GM12892 (cell line): ENCODE measurements at places on chromosomes 3 and 15.

DNA sequence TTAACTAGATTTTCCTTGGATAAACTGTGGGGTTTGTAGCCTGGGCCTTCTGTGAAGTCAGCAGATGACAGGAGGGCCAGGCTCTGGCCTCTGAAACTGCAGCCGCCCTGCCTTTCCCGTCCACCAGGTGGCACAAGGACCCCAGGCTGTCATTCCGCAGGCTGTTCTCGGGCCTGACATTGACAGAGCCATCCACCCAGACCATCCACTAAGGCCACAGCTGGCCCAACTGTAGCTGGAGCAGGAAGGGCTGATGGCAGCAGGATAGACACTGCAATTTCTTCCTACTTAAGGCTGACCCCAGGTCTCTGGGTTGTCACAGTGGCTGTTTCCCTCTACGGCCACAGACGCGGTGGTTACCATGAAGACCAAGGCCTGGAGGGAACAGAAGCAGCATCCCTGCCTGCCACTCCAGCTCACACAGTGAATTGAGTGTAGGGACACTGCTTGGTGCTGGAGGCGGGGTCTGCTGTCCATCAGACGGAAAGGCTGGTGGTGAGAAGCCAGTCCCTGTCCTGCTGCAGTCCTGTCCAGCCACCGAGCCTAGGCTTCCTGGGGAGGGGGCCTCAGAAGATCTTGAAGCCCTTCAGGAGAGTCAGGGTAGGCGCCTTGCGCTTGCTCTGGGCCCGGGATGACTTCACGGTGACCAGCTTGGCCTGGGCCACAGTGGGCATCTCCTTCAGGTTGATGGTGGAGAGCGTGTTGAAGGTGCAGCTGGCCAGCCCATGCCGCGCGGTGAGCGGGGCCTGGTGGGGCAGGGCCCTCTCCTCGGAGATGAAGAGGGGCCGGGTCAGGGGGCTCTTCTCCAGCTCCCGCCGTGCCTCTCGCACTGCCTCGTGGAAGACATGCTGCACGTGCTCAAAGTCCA is 9.4 kb downstream of the SLC51B start:
- peak; percentile 85 for DNase-seq

GRCh38 chr3:31833391-31834190 is 147.5 kb downstream of the OSBPL10 start:
- DNase-seq = no peak

- no peak for DNase-seq
These were observed 277.1 kb downstream of the MAGI1 start for GRCh38 chr3:65761446-65762234.

- no peak for DNase-seq
These were observed 581.7 kb upstream of the CCDC54 start for GRCh38 chr3:106795553-106795952.

DNA sequence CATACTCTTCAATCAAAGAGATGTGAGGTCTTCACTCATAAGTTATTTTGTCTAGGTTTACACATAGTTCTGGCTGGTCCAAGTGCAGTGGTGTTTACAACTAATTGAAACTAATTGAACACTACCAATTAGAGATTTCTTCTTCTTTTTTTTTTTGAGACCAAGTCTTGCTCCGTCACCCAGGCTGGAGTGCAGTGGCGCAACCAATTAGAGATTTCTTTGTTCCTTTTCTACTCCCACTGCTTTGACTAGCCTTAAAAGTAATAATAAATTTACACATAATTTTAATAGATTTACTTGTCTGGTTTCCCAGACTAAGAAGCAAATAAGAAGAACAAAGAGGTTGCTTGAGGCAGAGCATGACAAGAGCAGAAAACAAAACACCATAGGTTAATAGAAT is 6.7 kb upstream of the DENND6A start:
- DNase-seq = no peak

GRCh38 chr15:41945221-41945620 is 27.1 kb downstream of the EHD4 start:
- DNase-seq = no peak

- DNase-seq = no peak
These were observed 39.5 kb upstream of the TSEN2 start for GRCh38 chr3:12444582-12445471.

DNA sequence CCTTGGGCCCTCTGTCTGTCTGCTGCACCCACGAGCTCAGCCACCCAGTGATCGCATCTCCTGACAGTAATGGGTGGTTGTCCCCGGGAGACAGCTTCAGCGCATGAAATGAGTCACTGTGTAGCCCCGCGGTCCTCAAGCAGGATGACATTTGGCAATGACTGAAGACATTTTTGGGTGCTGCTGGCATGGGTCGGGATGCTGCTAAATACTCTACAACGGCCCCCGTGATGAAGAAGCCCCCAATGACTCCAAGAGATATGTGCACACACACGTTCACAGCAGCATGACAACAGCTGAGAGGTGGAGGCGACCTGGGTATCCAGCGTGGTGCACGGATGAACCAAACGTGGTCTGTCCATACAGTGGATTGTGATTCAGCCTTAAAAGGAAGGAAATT is 17.4 kb upstream of the ZXDC start:
- DNase-seq = no peak

- no peak for DNase-seq
These were observed 6.3 kb upstream of the APEH start for GRCh38 chr3:49667701-49668413.

DNA sequence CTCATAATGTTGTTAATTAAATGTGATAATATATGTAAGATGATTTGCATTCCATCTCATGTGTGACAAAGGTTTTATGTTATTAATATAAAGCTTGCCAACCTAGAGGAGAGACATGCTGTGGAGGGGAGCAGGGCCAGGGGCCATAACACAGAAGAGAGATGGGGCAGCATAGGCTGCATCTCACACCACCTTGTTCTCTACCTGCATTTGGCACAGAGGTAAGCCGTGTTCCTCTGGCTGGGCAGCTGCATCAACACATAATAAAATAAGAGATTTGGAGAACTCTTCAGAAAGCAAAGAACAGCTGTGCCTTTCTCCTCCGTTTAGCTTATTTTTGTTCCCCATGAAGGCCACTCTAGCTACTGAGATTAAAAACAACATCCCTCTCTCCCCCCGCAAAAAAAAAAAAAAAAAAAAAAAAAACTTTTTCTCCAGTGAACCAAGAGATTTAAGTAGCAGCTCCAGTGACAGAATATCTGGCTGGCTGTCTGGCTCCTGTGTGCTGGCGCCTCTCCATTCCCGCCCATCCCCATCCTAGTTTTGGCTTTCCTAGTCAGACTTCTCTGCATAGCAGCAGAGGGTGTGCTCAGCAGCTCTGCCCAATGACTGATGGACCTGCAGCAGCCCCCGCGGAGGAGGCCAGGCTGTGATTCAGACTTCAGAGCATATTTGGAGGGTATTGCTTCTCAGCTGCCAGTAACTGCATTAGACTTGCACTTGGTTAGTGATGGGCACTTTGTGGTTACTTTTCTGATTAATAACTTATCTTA is 52.2 kb upstream of the STXBP5L start:
- DNase-seq = no peak

DNA sequence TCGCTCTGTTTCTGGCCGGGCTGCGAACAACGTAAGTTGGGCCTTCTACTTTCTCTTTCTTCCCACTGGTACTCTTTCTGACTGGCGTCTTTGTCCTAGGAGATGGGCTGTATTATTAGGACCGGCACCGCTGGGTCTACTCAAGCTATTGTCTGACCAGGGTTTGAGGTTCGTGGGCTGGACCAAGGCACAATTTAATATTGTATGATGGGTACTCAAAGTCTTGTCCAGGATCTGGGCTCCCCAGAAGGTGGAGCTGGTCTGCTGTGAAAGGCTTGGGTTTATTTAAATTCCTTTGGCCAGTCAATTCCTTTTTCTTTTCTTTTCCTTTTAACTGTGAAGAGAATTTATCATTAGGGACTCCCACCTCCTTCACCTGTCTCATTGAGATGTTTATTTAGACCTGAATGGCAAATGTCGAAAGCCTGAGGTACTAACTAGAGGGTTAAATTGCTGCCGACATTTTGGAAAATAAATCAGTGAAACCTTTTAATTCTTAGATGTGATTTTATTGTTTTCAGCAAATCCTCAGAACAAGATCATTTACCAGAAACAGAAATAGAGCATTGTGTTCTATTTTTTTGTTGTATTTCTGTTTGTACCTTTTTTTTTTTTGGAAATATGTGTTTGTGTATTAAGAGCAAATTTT is 410 bp downstream of the LRRC49 start:
- DNase-seq = no peak

DNA sequence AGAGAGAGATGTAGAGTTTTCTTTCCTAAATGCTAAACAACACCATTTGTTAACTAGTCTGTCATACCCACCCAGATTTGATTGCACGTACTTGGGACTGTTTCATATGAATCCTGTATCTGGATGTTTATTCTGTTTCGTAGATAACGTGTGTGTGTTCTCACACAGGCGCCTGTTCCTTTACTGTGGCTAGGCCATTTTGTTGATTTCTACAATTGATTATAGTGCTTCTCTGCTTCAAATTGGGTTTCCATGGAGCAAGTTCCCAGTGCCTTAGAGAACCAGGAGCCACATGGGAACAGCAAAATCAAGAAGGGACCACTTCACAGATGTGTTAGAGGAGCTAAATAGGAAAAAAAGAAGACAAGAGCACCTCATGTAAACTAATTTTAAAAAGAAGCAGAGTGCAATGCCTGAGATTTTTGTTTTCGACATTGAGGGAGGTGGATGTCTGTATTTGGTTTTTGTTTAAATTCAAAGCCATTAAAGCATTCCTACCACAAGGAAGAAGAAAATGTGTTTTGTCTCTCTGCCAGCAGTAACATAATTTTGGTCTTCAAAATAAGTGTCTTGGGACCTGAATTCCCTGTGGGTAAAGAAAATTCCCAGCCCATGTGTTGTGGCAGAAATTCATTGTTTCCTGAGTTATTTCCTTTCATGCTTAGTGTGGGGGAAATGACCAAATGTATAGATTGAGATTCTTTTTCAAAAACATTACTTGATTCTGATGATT is 424.0 kb upstream of the C2CD4B start:
- no peak for DNase-seq

DNA sequence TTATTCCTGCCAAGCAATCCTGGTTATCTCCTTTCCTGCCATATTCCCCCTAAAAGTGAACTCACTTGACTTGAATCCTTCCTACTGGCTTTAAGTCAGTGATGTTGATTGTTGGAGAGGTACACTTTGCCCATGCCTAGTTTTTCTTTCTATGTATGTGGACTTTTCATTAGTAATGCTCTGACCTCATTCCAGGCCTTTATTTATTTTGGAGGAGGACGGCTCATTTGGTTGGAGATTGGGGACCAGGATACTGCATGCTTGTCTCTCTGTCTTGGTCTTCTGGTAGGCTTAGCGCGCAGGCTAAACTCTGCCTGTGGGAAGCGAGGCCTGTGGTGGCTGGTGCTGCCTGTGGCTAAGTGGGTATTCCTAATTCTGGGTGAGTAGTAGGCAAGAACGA is 29.1 kb upstream of the MTMR10 start:
- no peak for DNase-seq

GRCh38 chr15:43523646-43524045 is 6.2 kb downstream of the MAP1A start:
- DNase-seq = no peak

GRCh38 chr15:93319121-93319814 is 230.3 kb upstream of the RGMA start:
- DNase-seq = no peak

DNA sequence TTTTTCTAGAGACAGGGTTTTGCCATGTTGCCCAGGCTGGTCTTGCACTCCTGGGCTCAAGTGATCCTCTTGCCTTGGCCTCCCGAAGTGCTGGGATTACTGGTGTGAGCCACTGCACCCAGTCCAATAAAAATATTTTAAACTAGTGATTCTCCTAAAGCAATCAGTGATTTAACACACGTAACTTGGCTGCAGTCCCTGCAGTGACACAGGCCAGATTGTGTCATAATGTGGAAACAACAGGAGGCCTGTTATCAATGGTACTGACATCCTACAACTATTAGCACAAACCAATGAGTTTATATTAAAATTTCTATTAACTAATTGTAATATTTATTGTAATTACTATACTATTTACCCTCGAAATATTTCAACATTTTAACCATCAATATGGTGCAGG is 1.6 kb upstream of the SEC61A1 start:
- no peak for DNase-seq

- DNase-seq = no peak
These were observed 53.0 kb upstream of the CGNL1 start for GRCh38 chr15:57323299-57323805.

DNA sequence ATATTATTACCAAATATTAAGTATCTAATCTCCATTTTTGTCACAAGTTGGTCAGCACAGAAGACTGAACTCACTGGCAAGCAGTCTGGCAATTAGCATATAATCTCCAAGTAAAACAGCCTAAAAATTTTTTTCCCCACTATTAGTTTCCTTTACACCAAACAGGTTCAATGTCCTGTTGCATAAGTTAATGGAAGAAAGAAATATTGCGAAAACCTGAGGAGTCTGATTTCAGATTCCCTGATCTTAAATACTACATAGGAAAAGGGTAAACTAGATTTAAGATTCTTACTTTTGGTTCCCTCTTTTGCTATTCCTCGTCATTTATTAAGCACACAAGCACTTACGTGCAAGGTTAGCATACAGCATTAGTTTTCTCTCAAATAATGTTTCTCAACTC is 133.2 kb upstream of the PLXND1 start:
- no peak for DNase-seq

DNA sequence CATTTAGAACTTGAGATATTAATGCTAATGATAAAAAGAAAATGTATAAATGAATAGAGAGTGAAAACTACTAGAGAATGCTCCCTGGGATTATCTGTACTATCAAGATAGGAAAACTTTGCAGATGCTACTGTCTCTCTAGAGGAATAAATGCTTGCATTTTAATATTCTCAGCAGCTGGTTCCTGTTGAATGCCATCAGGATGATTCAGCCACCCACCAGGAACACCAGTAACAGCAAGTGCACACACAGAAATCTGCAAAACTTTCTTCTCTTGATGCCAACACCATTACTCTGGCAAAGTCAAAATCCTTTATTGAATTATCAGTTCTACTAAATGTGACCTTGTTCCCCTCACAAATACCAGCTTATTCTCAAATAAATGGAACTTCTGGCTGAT is 148.4 kb downstream of the TIGIT start:
- DNase-seq = no peak

- DNase-seq = no peak
These were observed 25.6 kb downstream of the ANXA2 start for GRCh38 chr15:60372227-60372626.

DNA sequence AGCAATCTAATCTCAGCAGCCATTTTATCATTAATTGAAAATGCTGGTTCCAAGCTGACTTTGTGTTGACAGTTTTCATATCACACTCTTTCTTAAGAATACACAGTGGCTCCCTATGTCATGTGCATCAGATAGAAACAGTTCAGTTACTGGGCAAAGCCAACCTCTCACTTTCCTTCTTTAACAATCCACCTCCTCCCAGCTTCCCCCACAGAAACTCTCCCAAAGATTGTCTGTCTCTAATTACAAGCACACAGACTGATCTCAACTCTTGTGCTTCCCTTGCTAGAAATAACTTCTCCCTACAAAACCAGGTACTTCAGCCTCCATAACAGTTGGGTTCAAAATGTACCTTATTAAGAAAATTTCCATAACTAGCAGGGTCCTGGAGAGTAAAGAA is 228.9 kb upstream of the WNT5A start:
- no peak for DNase-seq

- DNase-seq = no peak
These were observed 111.9 kb downstream of the NR1I2 start for GRCh38 chr3:119893769-119894168.

- no peak for DNase-seq
These were observed 445.3 kb downstream of the NAALADL2 start for GRCh38 chr3:175304404-175304803.

- no peak for DNase-seq
These were observed 175.0 kb downstream of the CFAP20DC start for GRCh38 chr3:58874795-58875194.
